ENCODE measurements at places on chromosomes 3 and 15. TPM values are rescaled to one million over a fixed set of nuclear protein-coding genes. Genes with fewer than 3 reads are reported as not detected.

Gene VGLL3
- total RNA-seq, result 12.7 TPM

Gene BFSP2
- total RNA-seq, result not detected

Gene RAD51
- total RNA-seq, result 4.2 TPM

Gene TMEM45A
- 53.7 TPM for total RNA-seq

Gene IL5RA
- not detected for total RNA-seq

Gene FHIT
- 1.3 TPM for total RNA-seq

Gene XCR1
- total RNA-seq, result not detected

Gene H1-8
- total RNA-seq, result not detected

Gene TF
- 0.08 TPM for total RNA-seq

Gene TGM4
- not detected for total RNA-seq

Gene TMEM212
- total RNA-seq, result not detected

Gene SCAANT1
- not detected for total RNA-seq

Gene TMOD2
- total RNA-seq, result 3.2 TPM

Gene OSBPL10
- 11.4 TPM for total RNA-seq

Gene GOLGA8N
- total RNA-seq, result 4.6 TPM

Gene CATSPER2
- 0.65 TPM for total RNA-seq

Gene UBP1
- total RNA-seq, result 53.5 TPM

Gene PLXND1
- total RNA-seq, result 61.4 TPM

Gene CCRL2
- total RNA-seq, result 0.39 TPM

Gene EXOSC7
- total RNA-seq, result 35.0 TPM

Gene FAM43A
- 27.0 TPM for total RNA-seq

All from epithelial cell of alveolus of lung (primary cell).